Activated T-cell treated with anti-CD3 and anti-CD28 coated beads, Interleukin-2, amount 50 U/mL, for 24 hours (primary cell): ENCODE measurements at places on chromosomes 4 and X.

- DNase-seq: no peak
Measured at GRCh38 chr4:129328162-129328561, 232.2 kb downstream of the C4orf33 start.

DNA sequence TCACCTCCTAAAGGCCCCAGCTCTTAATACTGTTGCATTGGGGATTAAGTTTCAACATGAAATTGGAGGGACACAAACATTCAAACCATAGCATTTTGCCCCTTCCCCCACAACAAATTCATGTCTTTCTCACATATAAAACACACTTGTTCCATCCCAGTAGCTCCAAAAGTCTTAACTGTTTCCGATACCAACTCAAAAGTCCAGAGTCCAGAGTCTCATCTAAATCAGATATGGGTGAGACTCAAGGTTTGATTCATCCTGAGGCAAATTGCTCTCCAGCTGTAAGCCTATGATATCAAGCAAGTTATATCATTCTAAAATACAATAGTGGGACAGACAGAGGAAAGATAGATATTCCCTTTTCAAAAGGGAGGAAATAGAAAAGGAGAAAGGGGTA, 8.7 kb downstream of the SLC9B1 start:
- DNase-seq: no peak

DNA sequence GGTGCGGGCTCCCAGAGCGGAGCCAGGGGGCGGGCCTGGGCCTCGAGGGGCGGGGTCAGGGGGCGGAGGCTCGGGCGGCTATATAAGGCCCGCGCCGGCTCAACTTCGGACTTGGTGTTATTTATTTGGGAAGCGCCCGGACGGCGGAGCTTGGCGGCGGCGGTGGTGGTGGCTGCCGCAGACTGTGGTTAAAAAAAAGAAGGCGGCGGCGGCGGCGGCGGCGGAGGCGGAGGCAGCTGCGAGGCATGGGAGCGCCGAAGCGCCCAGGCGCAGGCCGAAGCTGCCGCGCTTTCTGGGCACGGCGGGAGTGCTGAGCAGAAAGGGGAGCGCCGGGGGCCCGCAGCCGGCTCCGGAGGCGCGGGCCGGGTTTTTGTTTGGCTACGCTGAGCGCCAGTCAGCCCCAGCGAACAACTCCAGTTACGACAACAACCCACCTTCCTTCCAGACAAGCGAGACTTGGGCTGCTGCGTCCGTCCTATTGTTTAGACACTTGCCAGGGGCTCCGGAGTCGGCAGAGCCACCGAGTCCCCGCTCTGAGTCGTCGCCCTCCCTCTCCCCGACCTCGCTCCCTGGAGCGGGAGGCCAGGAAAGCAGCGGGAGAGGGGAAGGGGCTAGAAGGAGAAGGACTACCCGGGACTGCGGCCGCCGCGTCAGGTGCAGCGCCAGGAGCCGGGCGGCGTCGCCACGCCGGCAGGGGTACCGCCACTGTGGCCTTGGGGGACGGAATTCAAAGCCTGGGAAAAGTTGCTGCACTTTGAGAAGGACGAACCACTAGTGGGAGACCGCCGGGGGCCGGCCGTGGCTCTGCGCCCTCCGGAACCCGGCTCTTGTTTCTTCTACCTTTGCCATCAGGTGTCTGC, at the start of gene SLIT2:
SLIT2 (plus strand) TSS at position 110 of the 860 bp plus-strand sequence. CDS start 1,911 bp downstream, outside the sequence.
- peak; percentile 45 for DNase-seq

- no peak for DNase-seq
Measured at GRCh38 chr4:6338951-6339817, 69.5 kb downstream of the WFS1 start.

- no peak for DNase-seq
Measured at GRCh38 chr4:104811727-104812126, 317.0 kb upstream of the CXXC4 start.

GRCh38 chr4:174707902-174708301, 121.1 kb downstream of the GLRA3 start:
- DNase-seq: no peak

GRCh38 chrX:46791927-46792809, 33.2 kb upstream of the SLC9A7 start:
- no peak for DNase-seq
